ENCODE measurements at places on chromosomes 3 and 15. TPM values are rescaled to one million over a fixed set of nuclear protein-coding genes. Genes with fewer than 3 reads are reported as not detected.

CTXND1 gene
- total RNA-seq, result not detected

DLL4 gene
- total RNA-seq, result 72.7 TPM

P4HTM gene
- 16.8 TPM for total RNA-seq

ISL2 gene
- 0.13 TPM for total RNA-seq

MRPL47 gene
- 50.6 TPM for total RNA-seq
